ENCODE measurements at places on chromosomes 6 and 20.

- DNase-seq = no peak
These were observed 23.0 kb downstream of the RAB23 start for GRCh38 chr6:57198926-57199636.

- DNase-seq = no peak
These were observed 12.4 kb downstream of the ELMO2 start for GRCh38 chr20:46393967-46394366.

GRCh38 chr6:166556863-166557322 lies 29.6 kb downstream of the RAMACL start:
- no peak for DNase-seq

- DNase-seq = no peak
These were observed 60.8 kb downstream of the MOCS1 start for GRCh38 chr6:39873439-39873838.

GRCh38 chr6:149264629-149265028 lies 52.9 kb upstream of the TAB2 start:
- DNase-seq = no peak

DNA sequence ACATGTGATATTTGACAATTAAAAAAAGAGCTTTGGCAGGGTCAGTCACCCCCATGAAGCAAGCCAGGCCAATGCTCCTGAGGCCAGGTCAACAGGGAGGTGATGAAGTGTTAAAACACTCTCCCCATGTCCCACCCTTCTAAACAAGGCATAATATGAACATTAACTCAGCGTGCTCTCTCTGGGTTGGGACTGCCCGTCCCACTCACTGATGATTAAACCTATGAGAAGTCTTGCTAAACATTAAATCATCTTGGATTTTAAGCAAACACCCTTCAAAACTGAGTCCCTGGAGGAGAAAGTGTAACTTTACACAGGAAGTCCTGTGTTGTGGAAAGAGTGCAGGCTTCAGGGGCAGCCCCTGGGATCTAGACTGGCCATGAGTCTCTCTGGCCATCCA lies 558.5 kb downstream of the CD83 start:
- no peak for DNase-seq

DNA sequence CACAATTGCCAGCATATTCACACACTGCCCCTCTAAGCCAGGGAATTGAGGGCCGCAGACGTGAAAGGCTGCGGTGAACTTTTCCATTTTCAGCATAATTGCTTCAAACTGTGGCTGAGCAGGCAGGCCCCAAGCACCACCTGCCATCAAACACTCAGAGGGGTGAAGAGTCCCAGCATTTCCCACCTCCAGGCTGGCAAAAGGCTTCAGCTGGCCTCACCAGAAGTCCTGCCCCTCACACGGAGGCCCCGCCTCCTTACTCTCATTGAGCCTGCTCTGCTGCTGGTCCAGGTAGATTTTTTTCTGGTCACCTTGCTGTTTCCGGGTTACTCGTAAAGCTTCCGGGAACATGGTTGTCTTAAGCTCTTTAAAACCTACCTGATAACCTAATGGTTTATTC lies 52.0 kb upstream of the PRELID3B start:
- no peak for DNase-seq

DNA sequence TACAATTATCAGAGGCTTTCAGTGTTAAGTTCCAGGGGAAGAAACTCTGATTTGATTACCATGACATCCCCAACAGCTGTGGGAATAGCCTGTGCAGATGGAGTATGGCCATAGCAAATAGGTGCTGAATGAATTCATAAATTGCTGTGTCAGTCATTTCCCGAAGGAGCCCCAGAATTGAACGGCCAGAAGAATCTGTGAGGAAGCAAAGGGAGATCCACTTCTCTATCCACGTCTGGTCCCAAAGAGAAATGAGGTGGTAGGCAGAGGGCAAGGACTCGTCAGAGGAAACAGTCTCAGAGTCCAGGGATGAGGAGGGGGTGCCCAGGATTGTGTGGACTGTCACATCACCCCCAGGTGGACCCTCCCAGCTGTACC lies 3.1 kb upstream of the TAF8 start:
- DNase-seq = no peak

DNA sequence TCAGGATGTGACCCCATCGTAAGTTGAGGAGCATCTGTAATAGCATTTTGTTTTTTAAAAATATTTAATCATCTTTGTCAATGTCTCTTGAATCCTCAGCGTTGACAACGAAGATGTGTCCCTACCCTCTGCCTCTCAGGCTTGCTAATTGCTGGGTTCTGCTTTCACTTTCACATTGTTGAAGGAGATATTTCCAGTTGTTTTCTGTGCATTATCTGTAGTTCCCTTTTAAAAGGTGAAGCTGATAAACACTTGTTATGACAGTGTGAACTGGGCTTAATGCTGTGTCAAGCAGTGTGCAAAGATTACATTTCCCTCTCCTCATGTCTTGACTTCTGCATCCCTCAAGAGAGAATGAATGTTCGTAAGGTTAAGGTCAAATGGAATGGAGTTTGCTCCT lies 54.9 kb downstream of the CSE1L start:
- DNase-seq = no peak

DNA sequence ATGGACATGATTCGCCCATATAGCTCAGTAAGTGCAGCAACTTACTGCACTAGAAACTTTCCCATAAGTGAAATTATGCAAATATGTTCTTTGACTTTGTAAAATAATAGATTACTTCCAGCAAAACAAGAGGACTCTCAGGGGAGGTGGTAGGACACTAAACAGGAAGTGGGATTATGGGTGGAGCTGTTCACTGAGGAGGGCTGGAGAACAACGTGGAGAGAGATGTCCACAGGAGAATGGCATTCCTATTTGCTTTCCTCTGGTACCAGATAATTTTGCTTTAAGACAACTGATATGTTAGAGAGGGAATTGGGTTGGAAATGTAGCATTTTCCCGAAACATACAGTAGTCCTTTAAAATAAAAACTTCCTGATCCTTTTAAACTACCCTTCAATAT lies 3.7 kb downstream of the TPD52L1 start:
- no peak for DNase-seq

GRCh38 chr6:142968601-142969000 lies 23.6 kb upstream of the HIVEP2 start:
- no peak for DNase-seq

- DNase-seq = no peak
These were observed 8.4 kb upstream of the RIN2 start for GRCh38 chr20:19749618-19750071.

DNA sequence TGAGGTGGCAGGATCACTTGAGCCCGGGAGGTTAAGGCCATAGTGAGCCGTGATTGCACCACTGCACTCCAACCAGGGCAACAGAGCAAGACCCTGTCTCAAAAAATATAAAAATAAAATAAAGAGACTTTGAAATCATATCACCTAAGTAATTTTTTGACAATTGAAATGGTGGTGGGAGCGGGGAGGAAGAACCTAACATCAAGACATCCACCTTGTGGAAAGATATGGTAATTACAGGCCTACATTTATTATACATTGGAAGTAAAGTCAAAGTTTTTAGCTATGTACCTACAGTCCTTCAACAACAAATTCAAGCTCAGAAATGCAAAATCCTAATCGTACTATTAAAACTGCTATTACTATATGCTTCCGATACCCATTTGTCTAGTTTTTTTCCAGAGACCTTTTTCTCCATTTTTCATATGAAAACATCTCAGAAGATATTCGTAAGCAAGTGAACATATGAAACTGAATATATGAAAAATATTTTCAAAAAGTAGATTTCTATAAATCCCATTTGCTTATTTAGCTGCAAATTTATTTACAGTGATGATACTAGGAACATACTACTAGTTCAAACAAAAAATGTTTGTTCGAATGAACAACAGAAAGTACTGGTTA lies 83.3 kb downstream of the SYCP2 start:
- DNase-seq = no peak

- peak; percentile 6 for DNase-seq
These were observed 54.9 kb downstream of the TAF4 start for GRCh38 chr20:62010551-62011402.

Measured in activated CD8-positive, alpha-beta memory T cell treated with anti-CD3 and anti-CD28 coated beads for 48 hours (primary cell).